HepG2 (cell line): ENCODE measurements at places on chromosomes 7 and 10. TPM values are rescaled to one million over a fixed set of nuclear protein-coding genes. Genes with fewer than 3 reads are reported as not detected.

- no peaks in the 10 kb centered on the region for H3K36me3 ChIP-seq
- no peak overlapping the region for H3K4me3 ChIP-seq
- no peaks in the 10 kb centered on the region; the same call in 1 of the 2 replicates for H3K27me3 ChIP-seq
Measured at GRCh38 chr10:14102056-14102455, 228.7 kb downstream of the FRMD4A start.

- peaks cover 2% of the 10 kb centered on the region; the same call in 1 of the 2 replicates for H3K27me3 ChIP-seq
- DNase-seq = no peak
- no peaks in the 10 kb centered on the region for H3K36me3 ChIP-seq
Measured at GRCh38 chr10:123678376-123678775, 12.2 kb downstream of the GPR26 start.

DNA sequence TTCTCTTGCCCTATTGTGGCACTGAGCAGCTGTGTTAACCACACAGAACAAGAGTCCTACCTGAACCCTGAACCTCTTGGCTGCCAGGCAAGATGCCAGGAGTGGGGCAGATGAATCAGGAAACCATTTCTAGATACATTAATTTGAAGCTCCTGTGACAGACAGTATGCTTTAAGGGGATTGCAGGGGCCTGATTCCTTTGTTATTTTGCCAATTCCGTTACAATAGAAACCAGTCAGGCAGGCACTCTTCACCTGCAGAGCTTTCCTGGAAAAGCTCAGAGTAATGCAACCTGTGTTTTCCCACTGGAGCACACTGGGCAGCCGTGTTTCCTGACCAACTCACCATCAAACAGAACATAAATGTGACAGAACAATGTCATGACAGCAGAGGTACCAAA, 233.1 kb downstream of the BMPER start:
- H3K4me3 ChIP-seq = no peak overlapping the region
- H3K36me3 ChIP-seq = no peaks in the 10 kb centered on the region
- no peaks in the 10 kb centered on the region for H3K4me1 ChIP-seq
- H3K27me3 ChIP-seq = peaks cover 4% of the 10 kb centered on the region; the same call in 1 of the 3 replicates
- DNase-seq = no peak

- H3K27ac ChIP-seq = no peak overlapping the region
- no peaks in the 10 kb centered on the region for H3K4me1 ChIP-seq
- DNase-seq = no peak
- H3K4me3 ChIP-seq = no peak overlapping the region
Measured at GRCh38 chr10:84844461-84844860, 516.1 kb downstream of the CCSER2 start.

Gene ZNF239
- polyA plus RNA-seq = 0.05 TPM in 1 of 2 replicates, not detected in the other

DNA sequence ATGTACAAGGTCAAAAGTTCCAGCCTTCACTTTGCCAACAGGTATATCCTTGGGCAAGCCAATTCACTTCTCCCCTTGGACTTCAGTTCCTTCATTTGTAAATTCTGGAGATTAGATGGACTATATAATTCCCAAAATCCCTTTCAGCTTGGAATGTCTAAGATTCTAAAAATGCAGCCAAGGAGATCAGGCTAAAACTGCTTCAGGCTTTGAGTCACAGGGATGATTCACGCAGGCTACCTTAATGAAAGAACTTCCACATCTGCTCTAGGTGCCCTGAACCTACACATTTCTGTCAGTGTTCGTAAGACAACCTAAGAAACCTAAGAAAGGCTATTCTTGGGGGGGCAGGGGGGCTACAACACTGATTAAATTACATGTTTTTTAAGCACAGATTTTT, 7.1 kb downstream of the CPVL start:
- no peak overlapping the region for H3K4me3 ChIP-seq
- H3K27ac ChIP-seq = no peak overlapping the region
- peaks cover 63% of the 10 kb centered on the region for H3K4me1 ChIP-seq
- H3K27me3 ChIP-seq = no peaks in the 10 kb centered on the region
- no peak for DNase-seq
- no peaks in the 10 kb centered on the region for H3K36me3 ChIP-seq

- H3K4me3 ChIP-seq = no peak overlapping the region
- H3K4me1 ChIP-seq = no peaks in the 10 kb centered on the region
- H3K36me3 ChIP-seq = no peaks in the 10 kb centered on the region
- H3K27me3 ChIP-seq = no peaks in the 10 kb centered on the region
Measured at GRCh38 chr7:7018290-7018689, 164.1 kb upstream of the C1GALT1 start.

DNA sequence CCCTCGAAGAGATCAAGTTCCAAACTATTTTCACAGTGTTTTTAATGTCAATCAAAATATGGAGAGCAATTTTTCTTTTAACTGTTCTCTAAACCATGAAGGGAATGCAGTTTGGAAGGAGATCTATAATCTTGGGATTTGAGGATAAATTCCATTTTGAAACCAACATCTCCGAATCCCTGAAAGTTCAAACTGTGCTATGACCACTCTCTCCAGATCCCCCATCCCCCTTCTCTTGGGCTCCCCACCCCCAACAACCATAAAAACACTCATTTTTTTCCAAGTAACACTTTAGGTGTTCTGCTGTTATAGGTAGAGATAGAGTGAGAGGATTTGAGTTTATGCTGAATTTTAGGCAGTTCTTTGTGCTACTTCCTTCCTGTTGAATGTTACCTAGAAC, 1.7 kb downstream of the CALD1 start:
- H3K27me3 ChIP-seq = no peaks in the 10 kb centered on the region
- no peaks in the 10 kb centered on the region for H3K36me3 ChIP-seq
- no peak for DNase-seq
- no peak overlapping the region for H3K27ac ChIP-seq

Gene SLC26A5
- 0.04 and 0.08 TPM in 2 replicates for polyA plus RNA-seq

GRCh38 chr7:132392713-132393112, 183.6 kb downstream of the PLXNA4 start:
- H3K4me1 ChIP-seq = no peaks in the 10 kb centered on the region
- no peak for DNase-seq
- H3K27me3 ChIP-seq = no peaks in the 10 kb centered on the region; the same call in 1 of the 2 replicates
- H3K36me3 ChIP-seq = no peaks in the 10 kb centered on the region

- no peaks in the 10 kb centered on the region for H3K4me1 ChIP-seq
- DNase-seq = no peak
- no peaks in the 10 kb centered on the region for H3K27me3 ChIP-seq
- H3K4me3 ChIP-seq = no peak overlapping the region
- H3K27ac ChIP-seq = no peak overlapping the region
Measured at GRCh38 chr7:16028636-16029035, 342.2 kb upstream of the MEOX2 start.

GRCh38 chr7:135828604-135829003, 80.0 kb upstream of the FAM180A start:
- H3K4me1 ChIP-seq = no peaks in the 10 kb centered on the region
- peaks cover 1% of the 10 kb centered on the region; the same call in 1 of the 2 replicates for H3K27me3 ChIP-seq

DNA sequence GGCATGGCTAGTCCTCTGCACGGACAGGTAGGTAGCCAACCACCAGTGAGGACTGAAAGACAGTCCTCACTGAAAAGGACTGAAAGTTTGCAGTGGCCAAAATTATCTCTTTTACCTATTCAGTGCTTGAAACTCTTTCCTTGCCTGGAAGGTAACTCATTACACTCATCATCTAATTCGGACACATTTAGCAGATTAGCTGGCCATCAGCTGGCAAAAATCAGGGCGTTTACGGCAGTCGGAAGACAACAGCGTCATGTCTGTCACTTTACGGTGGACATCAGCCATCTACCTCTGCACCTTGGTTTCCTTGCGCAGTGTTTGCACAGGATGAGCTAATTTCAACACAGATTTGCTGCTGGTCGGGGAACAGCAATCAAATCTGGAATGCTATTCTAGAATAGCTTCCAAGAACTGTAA, 740 bp downstream of the ANXA7 start:
- no peaks in the 10 kb centered on the region for H3K36me3 ChIP-seq
- peak overlapping the region; percentile 100 for H3K4me3 ChIP-seq
- peaks cover 60% of the 10 kb centered on the region for H3K4me1 ChIP-seq
- H3K27me3 ChIP-seq = no peaks in the 10 kb centered on the region; the same call in 2 of the 3 replicates
- H3K27ac ChIP-seq = peak overlapping the region; percentile 99

Gene SLC26A4
- polyA plus RNA-seq = 0.08 and 0.10 TPM in 2 replicates

- H3K4me1 ChIP-seq = peaks cover 40% of the 10 kb centered on the region
- H3K4me3 ChIP-seq = no peak overlapping the region; the same call in 1 of the 2 replicates
- peak overlapping the region; percentile 42 for H3K27ac ChIP-seq
- H3K36me3 ChIP-seq = no peaks in the 10 kb centered on the region
- H3K27me3 ChIP-seq = no peaks in the 10 kb centered on the region
- peak; percentile 26 for DNase-seq
Measured at GRCh38 chr7:80630608-80631405, 7.6 kb upstream of the CD36 start.

DNA sequence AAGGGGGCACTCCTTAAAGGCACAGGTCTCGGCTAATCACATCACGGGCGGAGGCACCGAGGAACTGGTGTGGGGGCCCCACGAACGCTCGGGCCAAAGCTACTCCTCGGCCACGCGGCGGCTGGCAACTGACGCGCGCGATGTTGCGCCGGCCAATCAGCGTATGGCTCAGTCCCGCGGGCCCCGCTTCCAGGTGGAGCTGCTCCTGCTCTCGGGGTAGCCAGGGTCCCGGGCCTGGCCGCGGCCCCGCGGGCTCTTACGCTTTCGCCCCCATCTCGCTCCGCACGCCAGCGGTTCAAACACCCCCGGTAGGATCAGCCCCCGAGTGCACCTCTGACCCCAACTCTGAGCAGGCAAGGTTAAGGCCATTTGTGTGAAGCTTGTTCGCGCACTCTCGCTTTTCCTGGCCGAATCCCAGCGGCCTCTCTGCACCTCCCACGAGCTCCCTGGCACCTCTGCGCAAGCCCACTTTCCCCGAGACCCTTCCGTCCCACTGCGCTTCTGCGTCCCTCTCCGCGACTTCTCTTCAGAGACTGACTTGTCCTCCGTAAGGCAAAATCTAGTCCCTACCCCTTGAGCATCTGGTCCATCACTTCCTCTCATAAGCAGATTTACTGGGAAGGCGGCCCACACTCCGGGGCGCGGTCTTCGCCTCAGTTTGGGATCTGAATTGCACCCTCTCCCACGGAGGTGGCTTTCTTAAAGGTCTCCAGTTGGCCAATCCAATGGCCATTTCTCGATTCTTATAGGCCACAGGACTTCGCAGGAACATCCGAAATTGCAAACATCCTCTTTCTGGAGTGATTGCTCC, 200.9 kb upstream of the TBX20 start:
- H3K4me3 ChIP-seq = no peak overlapping the region
- H3K27me3 ChIP-seq = no peaks in the 10 kb centered on the region
- no peaks in the 10 kb centered on the region for H3K36me3 ChIP-seq
- no peak for DNase-seq

Gene NPC1L1
- polyA plus RNA-seq = 14.5 and 26.6 TPM in 2 replicates

- no peaks in the 10 kb centered on the region for H3K27me3 ChIP-seq
- H3K36me3 ChIP-seq = no peaks in the 10 kb centered on the region
- peaks cover 17% of the 10 kb centered on the region; the same call in 1 of the 2 replicates for H3K4me1 ChIP-seq
- H3K4me3 ChIP-seq = no peak overlapping the region
- no peak overlapping the region for H3K27ac ChIP-seq
Measured at GRCh38 chr10:115657161-115657860, 564.1 kb downstream of the ATRNL1 start.

- peaks cover 31% of the 10 kb centered on the region for H3K4me1 ChIP-seq
- H3K27me3 ChIP-seq = no peaks in the 10 kb centered on the region
- no peak overlapping the region for H3K27ac ChIP-seq
- no peak for DNase-seq
Measured at GRCh38 chr7:129197771-129198170, 9.3 kb downstream of the SMO start.

GRCh38 chr10:17007418-17007770, 122.2 kb downstream of the CUBN start:
- H3K36me3 ChIP-seq = no peaks in the 10 kb centered on the region
- H3K27me3 ChIP-seq = no peaks in the 10 kb centered on the region
- H3K4me3 ChIP-seq = no peak overlapping the region
- DNase-seq = no peak

DNA sequence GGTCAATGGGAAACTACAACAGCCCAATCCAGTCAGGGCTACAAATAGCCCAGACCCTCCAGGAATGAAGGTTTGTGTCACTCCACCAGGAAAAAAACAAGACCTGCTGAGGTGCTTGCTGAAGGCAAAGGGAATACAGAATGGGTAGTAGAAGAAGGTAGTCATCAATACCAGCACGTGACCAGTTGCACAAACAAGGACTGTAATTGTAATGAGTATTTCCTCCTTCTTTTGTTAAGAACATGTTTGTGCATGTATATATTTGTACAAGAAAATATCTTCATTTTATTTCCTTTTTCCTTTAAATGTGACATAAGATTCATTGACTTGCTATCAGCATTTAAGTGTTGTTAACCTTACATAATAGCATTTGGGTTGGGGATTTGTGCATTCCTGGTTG, 229.3 kb downstream of the IMMP2L start:
- no peaks in the 10 kb centered on the region for H3K27me3 ChIP-seq
- DNase-seq = no peak
- no peaks in the 10 kb centered on the region for H3K36me3 ChIP-seq
- no peaks in the 10 kb centered on the region for H3K4me1 ChIP-seq
- no peak overlapping the region for H3K4me3 ChIP-seq

Gene ZSCAN25
- polyA plus RNA-seq = 12.1 and 12.3 TPM in 2 replicates

DNA sequence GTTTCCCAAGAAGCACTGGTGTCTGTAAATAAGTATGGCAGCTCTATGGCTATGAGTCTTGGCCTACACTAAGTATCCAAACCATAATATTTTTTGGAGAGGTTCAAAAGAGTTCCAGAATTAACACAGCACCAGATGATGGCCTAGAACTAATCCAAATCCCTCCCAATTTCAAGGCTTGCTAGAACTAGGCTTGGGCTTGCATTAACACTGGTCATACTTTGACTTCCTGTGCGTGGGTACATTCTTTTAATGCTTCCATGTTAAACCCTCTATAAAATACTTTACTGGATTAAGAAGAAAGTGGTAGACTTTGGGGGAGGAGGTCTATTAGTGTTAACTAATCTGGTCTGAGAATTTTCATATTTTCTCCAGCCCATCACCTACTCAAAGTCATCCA, 3.1 kb downstream of the AASS start:
- H3K36me3 ChIP-seq = no peaks in the 10 kb centered on the region
- H3K4me3 ChIP-seq = no peak overlapping the region
- H3K27me3 ChIP-seq = no peaks in the 10 kb centered on the region

DNA sequence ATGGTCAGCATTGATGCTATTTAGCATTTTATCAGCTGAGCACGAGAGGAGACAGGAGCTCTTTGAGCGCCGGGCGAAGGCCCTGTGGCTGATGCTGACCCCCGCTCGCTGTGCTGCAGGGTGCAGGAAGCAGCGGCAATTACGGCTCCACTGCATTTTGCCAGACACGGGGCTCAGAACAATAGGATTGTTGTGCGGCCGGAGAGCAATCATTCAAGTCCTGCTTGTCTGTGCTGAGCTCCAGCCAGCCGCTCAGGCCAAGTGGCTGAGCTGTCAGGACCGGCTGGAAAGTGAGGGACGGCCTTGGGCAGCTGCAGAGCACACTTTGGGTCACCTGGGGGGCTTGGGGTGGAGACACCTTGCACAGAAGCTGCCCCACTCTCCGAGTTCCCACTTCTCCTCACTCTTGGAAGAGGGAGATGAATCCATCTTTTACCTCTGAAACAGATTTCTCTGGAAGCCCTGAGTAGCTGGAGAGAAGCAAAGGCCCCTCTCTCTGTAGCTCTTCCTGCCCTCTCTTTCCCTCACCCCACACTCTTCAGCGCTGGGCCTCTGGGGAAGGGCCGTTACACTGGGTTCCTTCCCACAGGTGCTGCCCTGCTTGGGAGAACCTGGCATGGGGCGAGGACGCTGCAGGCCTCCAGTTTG, 17.3 kb upstream of the ADARB2 start:
- no peaks in the 10 kb centered on the region for H3K4me1 ChIP-seq
- DNase-seq = no peak
- H3K27me3 ChIP-seq = no peaks in the 10 kb centered on the region
- H3K4me3 ChIP-seq = no peak overlapping the region

GRCh38 chr10:9228771-9229170, 1174.3 kb downstream of the GATA3 start:
- H3K27me3 ChIP-seq = no peaks in the 10 kb centered on the region
- no peak for DNase-seq
- H3K4me3 ChIP-seq = no peak overlapping the region
- no peak overlapping the region for H3K27ac ChIP-seq
- no peaks in the 10 kb centered on the region for H3K36me3 ChIP-seq
